Tibial nerve (tissue), 4 donors: ENCODE measurements at places on chromosomes 5 and 9. TPM values are rescaled to one million over a fixed set of nuclear protein-coding genes. Genes with fewer than 3 reads are reported as not detected.

DNA sequence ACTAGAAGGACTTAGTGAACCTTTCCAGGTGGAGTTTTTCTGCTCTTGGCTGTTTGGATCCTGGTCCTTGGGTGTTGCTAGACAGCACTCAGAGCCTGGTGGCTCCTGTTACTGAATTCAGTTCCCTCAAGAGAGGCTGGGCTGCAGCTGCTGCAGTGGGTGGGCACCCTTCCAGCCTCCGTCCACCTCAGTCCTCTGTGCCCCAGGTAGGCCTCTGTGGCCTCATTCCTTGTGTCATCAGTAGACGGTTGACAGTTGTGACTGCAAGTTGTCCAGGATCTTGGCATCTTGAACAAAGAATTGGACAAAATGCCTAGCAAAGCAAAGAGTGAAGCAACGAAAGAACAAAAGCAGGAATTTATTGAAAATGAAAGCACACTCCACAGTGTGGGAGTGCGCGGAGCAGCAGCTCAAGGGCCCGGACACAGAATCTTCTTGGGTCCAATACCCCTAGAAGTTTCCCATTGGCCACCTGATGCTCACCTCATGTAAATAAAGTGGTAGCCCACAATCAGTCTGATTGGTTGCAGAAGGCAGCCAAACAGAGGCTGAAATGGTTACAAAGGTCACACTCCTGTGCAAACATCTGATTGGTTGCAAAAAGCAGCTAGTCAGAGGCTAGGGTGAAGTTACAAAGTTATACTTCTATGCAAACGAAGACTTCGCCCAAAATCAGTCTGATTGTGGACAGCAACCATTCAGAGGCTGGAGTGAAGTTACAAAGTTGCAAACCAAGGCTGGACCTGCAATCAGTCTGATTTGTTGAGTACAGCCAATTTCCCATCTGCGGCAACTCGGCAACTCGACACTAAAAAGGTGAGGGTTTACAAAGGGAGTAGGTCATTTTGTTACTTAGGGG, 40.1 kb downstream of the F2R start:
- no peak for DNase-seq
- H3K4me1 ChIP-seq = no peaks in the 10 kb centered on the region
- H3K4me3 ChIP-seq = no peak overlapping the region
- no peaks in the 10 kb centered on the region for H3K27me3 ChIP-seq
- no peaks in the 10 kb centered on the region for H3K36me3 ChIP-seq
- H3K27ac ChIP-seq = no peak overlapping the region

DNA sequence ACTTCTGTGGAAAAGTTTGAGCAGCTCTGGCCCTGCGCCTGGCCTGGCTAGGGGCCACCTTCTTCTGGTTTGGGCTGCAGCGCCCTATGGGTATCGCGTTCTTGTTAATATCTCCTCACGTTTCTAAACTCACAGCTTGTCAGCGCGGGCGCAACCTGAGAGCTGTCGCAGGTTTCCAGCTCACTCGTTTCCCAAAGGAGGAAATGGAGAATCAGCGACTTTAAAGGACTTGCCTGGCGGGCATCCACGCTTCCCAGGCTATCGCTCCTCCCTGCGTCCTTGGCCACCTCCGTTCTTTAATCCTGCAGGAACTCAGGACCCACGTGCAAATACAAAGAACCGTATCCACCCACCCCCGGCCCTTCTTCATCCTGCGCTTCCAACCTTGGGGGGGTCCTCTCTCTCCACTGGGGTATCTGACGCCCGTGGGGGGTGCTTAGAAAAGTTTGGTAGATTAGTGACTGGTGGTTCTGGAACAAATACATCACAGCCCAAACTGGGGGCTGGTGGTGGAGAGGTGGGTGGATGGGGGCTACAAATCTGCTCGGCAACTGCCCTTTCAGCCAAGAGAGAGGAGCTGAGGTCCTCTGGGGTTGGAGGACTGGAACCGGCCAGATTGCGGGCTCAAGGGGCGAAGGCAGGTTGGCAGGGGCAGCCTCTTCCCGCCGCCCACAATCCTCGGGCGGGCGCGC, 578 bp upstream of the PSAT1 start:
- H3K27me3 ChIP-seq = peaks cover 6% of the 10 kb centered on the region
- H3K27ac ChIP-seq = no peak overlapping the region
- no peaks in the 10 kb centered on the region for H3K36me3 ChIP-seq
- DNase-seq = no peak

DNA sequence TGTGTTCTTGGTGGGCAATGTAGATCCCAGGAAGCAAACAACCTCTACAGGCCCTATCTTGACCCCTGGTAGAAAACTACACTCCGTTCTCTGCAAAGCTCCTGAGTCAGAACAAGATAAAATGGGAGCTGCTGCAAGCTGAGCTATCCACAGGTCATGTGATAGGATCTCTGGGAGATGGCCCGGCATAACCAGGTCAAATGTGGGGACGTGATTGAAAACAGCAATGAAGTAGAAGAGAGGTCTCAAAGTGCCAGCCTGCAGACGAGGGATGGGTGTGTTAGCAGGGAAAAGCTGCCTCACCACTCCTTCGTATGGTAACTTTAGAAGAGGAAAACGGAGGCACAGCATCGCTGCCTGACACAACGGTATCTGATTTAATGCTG, 25.0 kb downstream of the NRG2 start:
- no peak overlapping the region for H3K27ac ChIP-seq
- no peak for DNase-seq
- no peak overlapping the region for H3K4me3 ChIP-seq
- H3K4me1 ChIP-seq = peaks cover 9% of the 10 kb centered on the region
- no peaks in the 10 kb centered on the region for H3K27me3 ChIP-seq
- no peaks in the 10 kb centered on the region for H3K36me3 ChIP-seq

GRCh38 chr5:112795342-112795741, 57.7 kb downstream of the APC start:
- no peak for DNase-seq
- H3K4me1 ChIP-seq = no peaks in the 10 kb centered on the region
- H3K27ac ChIP-seq = no peak overlapping the region
- H3K4me3 ChIP-seq = no peak overlapping the region
- peaks cover 75% of the 10 kb centered on the region for H3K36me3 ChIP-seq

- no peaks in the 10 kb centered on the region for H3K36me3 ChIP-seq
- H3K27me3 ChIP-seq = no peaks in the 10 kb centered on the region
- no peak for DNase-seq
Observed at GRCh38 chr5:93006915-93007314, 574.1 kb downstream of the NR2F1-AS1 start.

DNA sequence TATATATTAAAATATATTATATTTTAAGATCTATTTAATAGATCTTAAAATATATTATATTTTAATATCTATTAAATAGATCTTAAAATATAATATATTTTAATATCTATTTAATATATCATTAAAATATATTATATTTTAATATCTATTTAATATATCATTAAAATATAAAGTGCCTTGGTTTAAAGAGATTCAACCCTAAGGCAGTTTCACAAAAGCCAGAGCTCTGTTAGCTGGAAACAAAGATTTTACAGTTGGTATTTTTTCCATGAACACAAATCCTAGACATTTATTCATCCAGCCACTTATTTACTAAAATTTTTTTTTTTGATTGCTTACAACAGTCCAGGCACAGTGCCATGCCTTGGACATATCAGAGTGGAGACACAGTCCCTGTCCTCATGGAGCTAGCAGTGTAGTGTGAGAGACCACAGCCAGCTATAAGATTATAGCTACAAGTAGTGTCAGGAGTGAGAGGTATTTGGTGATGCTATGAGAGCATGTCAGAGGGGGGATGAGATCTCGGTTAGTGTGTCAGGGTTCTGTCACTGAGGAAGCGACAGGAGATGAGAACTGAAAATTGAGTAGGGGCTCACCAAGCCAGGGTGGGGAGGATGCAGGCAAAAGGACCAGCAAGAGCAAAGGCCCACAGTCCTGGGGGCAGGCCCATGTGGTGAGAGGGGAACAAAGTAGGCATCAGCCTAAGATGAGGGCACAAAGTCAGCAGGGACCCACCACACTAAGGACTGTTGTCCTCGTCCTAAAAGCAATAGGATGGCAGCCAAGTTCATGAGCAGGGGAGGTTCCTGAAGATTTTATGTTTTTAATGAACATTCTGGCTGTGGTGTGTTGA, 74.5 kb downstream of the FBXO38 start:
- H3K4me1 ChIP-seq = no peaks in the 10 kb centered on the region
- H3K27me3 ChIP-seq = no peaks in the 10 kb centered on the region
- DNase-seq = no peak
- H3K36me3 ChIP-seq = no peaks in the 10 kb centered on the region

- no peak overlapping the region for H3K4me3 ChIP-seq
- no peaks in the 10 kb centered on the region for H3K36me3 ChIP-seq
- H3K27me3 ChIP-seq = no peaks in the 10 kb centered on the region
- H3K27ac ChIP-seq = no peak overlapping the region
- no peak for DNase-seq
Observed at GRCh38 chr5:28398185-28398584, 1359.8 kb upstream of the CDH9 start.

GRCh38 chr9:98848450-98849149, 41.1 kb downstream of the GALNT12 start:
- H3K27ac ChIP-seq = peak overlapping the region; percentile 57
- DNase-seq = peak; percentile 92
- H3K27me3 ChIP-seq = no peaks in the 10 kb centered on the region
- H3K4me1 ChIP-seq = peaks cover 15% of the 10 kb centered on the region
- H3K4me3 ChIP-seq = peak overlapping the region; percentile 36

- H3K4me1 ChIP-seq = no peaks in the 10 kb centered on the region
- H3K36me3 ChIP-seq = no peaks in the 10 kb centered on the region
- no peak overlapping the region for H3K27ac ChIP-seq
- no peak for DNase-seq
- H3K4me3 ChIP-seq = no peak overlapping the region
- H3K27me3 ChIP-seq = no peaks in the 10 kb centered on the region
Observed at GRCh38 chr9:120663380-120663779, 50.9 kb downstream of the MEGF9 start.

DNA sequence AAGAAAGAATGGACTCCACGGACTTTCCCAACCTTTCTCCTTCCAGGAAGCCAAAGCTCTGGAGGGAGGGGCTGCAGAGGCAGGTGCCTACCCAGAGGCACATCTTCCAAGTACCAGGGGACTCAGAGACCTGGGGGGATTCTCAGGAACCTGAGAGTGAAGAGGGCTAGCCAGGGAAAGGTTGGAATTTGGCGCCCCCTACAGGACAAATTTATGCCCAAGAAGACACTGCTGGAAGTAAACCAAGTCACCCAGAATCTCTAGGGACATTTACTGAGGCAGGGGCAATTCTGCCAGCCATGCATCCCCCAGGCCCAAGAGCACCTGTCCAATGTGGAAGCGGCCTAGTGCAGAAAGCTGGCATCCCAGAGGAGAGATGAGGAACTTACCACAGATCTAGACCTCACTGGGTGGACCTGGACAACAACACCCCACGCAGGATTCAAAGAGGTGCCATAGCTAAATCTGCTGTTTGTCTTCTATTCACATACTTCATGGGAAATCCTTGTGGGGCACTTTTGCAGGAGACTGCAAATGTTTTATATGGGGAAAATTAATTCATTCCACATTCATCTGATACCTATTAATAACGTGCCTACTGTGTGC, 25.9 kb upstream of the IDNK start:
- H3K27ac ChIP-seq = no peak overlapping the region
- no peak for DNase-seq
- H3K4me1 ChIP-seq = no peaks in the 10 kb centered on the region

DNA sequence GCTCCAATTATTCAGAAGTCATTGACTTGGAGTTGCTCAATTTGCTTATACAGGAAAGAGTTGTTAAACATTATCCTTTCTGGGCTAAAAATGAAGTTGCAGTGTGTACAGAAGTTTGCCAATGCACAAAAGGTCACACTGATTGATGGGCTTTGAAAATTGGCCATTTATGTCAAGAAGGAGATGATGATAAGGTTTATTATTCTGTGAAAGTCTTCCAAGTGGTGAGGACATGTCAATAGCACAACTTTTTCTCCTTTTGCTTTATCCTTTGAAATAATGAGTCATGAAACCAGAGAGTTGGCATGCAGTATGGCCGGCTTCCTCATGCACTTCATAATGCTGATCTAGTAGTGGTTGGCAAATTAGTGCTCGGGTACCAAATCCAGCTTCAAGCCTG, 848.5 kb upstream of the WWC1 start:
- no peaks in the 10 kb centered on the region for H3K4me1 ChIP-seq
- no peak overlapping the region for H3K27ac ChIP-seq
- no peak overlapping the region for H3K4me3 ChIP-seq

DNA sequence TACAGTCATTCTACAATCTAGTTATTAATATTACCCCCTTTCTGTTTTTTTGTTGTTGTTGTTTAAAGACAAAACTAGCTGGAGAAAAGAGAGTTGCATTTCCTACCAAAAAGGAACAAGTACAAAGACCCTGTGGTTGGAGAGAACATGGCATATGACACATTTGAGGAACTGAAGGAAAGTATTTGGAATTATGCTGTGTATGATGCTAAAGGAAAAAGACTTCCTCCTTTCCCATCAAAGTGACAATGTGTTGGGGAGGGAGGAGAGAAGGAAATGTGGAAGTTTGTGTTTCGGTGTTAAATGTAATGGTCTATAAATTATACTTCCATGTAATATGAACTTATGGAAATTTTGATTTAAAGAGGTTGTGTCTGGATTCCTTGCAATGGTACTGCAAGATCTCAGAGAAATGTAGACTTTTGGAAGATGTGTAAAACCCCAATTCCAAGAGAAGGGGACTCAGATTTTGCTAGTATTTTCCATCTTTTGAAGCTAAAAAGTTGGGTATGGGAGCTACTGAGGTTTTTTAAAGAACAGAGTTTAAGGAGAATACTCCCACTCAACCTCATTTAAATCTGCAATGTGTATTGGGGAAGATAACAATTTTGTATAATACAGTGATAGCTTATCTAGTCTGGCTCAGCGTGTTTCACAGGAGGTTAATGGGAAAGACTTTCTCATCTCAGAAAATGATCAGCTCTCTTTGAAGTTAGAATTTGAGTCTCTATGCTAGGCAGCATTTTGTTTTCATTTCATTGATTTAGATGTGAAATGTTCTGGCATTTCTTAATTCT, 15.4 kb upstream of the TNFSF8 start:
- H3K4me3 ChIP-seq = no peak overlapping the region
- no peaks in the 10 kb centered on the region for H3K27me3 ChIP-seq
- no peak overlapping the region for H3K27ac ChIP-seq
- DNase-seq = no peak
- no peaks in the 10 kb centered on the region for H3K4me1 ChIP-seq

GRCh38 chr9:37676411-37676830, 25.7 kb downstream of the FRMPD1 start:
- H3K27ac ChIP-seq = no peak overlapping the region
- no peaks in the 10 kb centered on the region for H3K36me3 ChIP-seq
- no peak for DNase-seq
- H3K4me1 ChIP-seq = no peaks in the 10 kb centered on the region
- H3K27me3 ChIP-seq = no peaks in the 10 kb centered on the region

- H3K4me1 ChIP-seq = no peaks in the 10 kb centered on the region
- peaks cover 12% of the 10 kb centered on the region for H3K27me3 ChIP-seq
- H3K4me3 ChIP-seq = no peak overlapping the region
- no peak for DNase-seq
- H3K36me3 ChIP-seq = no peaks in the 10 kb centered on the region
- H3K27ac ChIP-seq = no peak overlapping the region
Observed at GRCh38 chr5:159242656-159243055, 20.4 kb upstream of the UBLCP1 start.

MED10 gene
- 29.7 TPM for total RNA-seq

N4BP3 gene
- 0.84 TPM for total RNA-seq

RORB gene
- 2.0 TPM for total RNA-seq

NR2F1 gene
- 70.0 TPM for total RNA-seq
